Urinary bladder (tissue), 4 donors: ENCODE measurements at places on chromosomes 16 and 17. TPM values are rescaled to one million over a fixed set of nuclear protein-coding genes. Genes with fewer than 3 reads are reported as not detected.

DNA sequence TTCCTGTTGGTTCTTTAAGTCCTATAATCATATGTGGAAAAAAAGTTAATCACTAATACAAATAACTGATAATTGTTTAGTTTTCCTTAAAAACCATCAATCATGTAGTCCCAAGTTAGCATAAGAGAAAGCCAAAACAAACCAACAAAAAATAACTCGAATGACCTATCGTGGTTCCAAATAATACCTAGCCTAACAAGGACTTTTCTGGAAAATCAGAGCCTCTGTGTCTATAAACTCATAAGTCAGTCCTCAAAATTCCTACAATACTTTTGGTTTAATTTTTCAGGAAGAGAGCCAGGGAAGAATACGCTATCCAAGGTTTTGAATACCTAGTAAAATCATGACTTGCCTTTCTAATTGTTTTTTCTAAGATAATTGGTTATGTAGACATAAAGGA lies 975.3 kb upstream of the SOX9 start:
- DNase-seq: no peak

DNA sequence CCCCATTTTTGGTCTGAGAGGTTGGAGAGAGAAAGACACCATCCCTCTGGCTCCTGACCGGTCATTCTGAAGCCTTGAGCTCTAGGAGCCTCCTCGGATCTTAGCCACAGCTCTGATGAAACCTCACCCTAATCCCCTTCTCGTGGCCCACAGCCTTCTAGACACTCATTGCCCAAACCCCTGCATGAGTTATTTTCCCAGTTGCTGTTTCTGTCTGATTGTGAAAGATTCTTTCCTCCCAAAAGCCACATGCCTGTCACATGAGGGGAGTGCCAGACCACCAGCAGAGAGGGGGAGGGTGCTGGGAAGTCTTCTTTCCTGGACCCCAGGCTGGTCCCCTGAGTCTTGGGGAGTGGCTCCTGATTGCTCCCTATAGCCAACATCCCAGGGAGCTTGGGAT lies 17.6 kb upstream of the ABR start:
- no peak for DNase-seq

GRCh38 chr16:67907397-67908180 lies 14.5 kb downstream of the PSKH1 start:
- no peak for DNase-seq

DNA sequence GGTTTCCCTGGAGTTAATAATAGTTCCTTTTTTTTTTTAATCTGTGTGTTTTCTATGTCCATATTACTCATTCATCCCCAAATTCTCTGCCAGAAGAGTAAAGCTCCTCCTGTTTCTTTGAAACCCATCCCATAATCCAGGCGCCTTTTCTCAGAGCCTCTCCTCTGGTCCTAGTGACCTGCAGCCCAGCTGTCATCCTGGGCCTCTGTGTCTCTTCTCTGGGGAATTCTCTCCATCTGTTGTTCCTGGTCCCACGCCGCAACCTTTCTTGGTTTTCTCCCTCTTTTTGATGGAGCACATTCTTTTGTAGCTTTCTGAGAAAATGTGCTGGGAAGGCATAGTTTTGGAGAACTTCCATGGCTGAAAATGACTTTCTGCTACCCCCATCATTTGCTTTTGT lies 10.2 kb downstream of the KATNB1 start:
- no peak for DNase-seq

The SAP30BP gene
- 37.7 TPM for total RNA-seq

DNA sequence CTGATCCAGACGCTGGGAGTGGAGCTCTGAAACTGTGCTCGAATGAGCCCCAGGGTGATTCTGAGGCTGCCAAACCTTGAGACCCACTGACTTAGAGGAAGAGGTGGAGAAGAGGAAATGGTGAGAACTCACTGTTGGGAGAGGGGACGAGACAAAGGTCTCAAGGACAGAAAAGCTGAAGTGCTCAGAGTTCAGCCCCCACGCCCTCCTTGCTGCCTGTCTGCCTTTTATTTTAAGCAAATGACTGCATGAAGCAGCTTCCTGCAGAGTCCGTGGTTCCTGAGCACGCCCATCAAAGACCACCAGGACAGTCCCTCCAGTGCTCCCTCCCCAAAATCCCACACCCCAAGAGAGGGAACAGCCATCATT lies 20.4 kb downstream of the COTL1 start:
- no peak for DNase-seq

- DNase-seq: no peak
These were observed 5.7 kb downstream of the BECN1 start for GRCh38 chr17:42818379-42818778.

- DNase-seq: no peak
These were observed 249.9 kb downstream of the GSG1L start for GRCh38 chr16:27813591-27813990.

DNA sequence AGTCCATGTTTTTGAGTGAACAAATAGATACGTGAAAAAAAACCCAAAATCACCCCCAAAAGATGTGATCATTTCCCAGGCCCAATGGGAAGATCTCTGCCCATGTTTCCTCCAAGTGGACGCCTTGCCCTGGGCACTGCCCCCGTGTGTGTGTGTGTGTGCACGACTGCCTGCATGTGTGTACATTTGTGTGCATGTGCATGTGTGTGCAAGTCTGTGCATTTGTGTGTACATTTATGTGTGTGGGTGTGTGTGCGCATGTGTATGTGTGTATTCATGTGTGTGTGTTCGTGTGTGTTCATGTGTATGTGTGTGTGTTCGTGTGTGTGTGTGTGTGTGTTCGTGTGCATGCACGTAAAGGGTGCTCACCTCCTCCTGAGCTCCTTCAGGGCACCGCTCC lies 16.8 kb upstream of the LRRC37A3 start:
- no peak for DNase-seq
